ENCODE measurements at places on chromosomes 7 and 10.

- DNase-seq, result no peak
Measured at GRCh38 chr7:80942261-80943041, 23.6 kb upstream of the SEMA3C start.

- no peak for DNase-seq
Measured at GRCh38 chr7:27750316-27750715, 10.4 kb downstream of the TAX1BP1 start.

DNA sequence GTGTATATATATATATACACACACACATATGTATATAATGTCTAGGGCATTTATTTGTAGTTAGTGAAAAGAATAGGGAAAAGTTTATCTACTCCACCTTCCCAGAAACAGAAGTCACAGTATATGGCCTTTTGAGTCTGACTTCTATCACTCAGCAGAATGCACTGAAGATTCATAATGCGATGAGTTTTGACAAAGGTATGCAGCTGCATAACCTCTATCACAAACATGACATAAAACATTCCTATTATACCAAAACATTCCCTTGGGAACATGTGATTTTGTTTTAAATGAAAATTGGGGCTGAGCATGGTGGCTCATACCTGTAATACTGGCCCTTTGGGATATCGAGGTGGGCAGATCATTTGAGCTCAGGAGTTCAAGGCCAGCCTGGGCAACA, 137.3 kb upstream of the EEPD1 start:
- no peak for DNase-seq

GRCh38 chr10:8229153-8229552, 174.7 kb downstream of the GATA3 start:
- DNase-seq, result no peak

GRCh38 chr10:13492493-13493180, 36.2 kb downstream of the BEND7 start:
- no peak for DNase-seq

DNA sequence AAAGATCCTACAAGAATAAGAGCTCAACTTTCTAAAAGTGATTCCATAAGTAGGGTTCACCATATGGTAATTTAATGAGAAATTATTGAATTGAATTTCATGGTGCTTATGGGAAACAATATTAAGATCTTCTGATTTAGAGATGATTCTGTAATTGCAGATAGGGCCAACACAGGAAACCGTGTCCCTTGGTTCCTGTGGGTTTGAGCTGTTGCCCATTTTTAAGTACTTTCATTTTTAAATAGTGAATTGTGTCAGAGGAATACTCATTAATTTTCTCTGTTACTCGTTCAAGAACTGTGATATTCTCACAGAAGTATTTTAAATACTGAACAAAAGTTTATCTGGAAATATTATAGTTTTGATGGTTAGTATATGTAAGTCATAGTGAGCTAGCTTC, 129.2 kb downstream of the SRI start:
- DNase-seq, result peak; percentile 36

- DNase-seq, result no peak
Measured at GRCh38 chr7:125966278-125967048, 1036.8 kb upstream of the POT1 start.

DNA sequence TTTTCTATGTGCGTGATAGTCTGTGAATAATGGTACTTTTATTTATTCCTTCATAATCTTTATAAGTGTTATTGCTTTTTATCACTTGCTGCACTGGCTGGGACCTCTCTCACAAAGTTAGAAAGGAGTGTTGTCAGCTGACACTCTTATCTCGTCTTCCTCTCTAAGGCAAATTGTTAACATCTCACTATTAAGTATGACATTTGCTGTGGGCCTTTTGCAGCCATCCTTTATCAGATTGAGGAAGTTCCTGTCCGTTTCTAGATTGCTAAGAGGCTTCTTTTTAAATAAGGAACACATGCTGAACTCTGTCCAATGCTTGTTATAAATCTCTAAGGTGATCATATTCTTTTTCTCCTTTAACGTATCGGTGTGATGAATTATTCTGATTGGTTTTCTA, 27.4 kb upstream of the DIP2C start:
- peak; percentile 64 for DNase-seq

GRCh38 chr10:68471586-68472408, at the start of gene DNA2:
Gene DNA2, minus strand, starts transcription at chr10:68471973. Its CDS starts 109 bp downstream, at chr10:68471864.
- peak; percentile 93 for DNase-seq

DNA sequence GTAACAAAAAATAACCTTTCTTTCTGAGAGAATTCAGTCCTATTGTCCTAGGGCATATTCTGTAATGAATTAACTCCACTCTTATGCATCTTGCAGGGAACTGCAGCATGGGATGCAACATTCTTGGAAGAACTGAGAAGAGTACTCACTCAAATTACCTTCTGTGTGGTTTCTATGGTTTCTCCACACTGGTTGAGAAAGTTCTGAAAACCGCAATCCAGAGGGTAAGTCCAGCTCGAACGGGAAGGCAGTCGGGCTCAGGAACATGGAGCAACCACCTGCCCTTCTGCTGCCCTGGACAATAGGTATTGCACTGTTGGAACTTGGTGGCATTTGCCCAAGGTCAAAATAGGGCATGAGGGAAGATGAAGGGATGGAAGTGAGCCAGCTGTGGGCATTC, 59.6 kb upstream of the CDK13 start:
- no peak for DNase-seq

- DNase-seq, result no peak
Measured at GRCh38 chr7:122965306-122965705, 30.2 kb downstream of the TAS2R16 start.

GRCh38 chr10:13390604-13391522, 42.8 kb upstream of the SEPHS1 start:
- DNase-seq, result peak; percentile 26

GRCh38 chr10:129090618-129091366, 376.2 kb upstream of the MGMT start:
- DNase-seq, result no peak

- DNase-seq, result no peak
Measured at GRCh38 chr7:3951316-3952055, 650.4 kb downstream of the SDK1 start.

DNA sequence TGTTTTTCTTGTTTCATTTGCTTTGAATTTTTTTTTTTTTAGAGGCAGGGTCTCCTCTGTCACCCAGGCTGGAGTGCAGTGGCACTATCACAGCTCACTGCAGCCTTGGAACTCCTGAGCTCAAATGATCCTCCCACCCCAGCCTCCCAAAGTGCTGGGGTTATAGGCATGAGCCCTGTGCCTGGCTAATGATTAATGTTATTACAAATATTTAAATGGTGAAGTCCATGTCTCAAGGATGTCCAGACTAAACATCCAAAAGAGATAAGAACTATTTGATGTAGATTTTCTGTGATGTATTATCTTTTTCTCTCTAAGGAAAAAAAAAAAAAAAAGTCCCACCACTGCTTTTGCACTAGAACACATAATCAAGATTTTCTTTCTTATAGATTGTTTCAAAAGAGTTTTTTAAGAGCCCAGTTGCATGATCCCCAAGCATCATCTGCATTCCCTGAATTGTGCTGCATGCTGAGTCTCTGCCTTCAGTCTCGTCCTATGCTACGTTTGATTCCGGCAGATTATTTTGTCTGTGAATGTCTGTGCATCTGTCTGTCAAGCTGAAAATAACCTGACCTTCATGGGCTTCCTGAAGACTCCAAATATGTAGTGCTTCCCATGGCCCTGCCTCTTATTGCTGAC, 33.4 kb downstream of the MACROH2A2 start:
- no peak for DNase-seq

GRCh38 chr7:2231992-2232765, 566 bp downstream of the MAD1L1 start:
- no peak for DNase-seq

DNA sequence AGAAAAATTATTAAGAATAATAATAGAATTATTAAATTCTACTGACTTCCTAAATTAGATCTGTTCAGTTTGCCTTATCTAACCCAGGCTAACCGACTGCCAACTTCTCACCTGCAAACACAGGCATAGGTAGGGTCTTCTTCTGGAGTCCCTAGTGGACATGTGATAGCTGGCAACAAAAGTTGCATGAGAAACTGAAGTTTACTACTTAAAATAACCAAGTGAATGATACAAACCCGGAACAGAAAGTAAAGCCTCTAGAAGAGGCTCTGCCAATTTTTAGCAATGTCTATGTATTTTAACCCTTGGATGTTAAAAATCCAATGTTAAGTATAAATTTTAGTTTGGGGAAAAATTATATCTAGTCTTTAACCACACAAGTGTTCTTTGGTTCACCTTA, 37.6 kb downstream of the NDUFB2 start:
- DNase-seq, result no peak

GRCh38 chr7:138546064-138546619, 86.1 kb downstream of the TRIM24 start:
- no peak for DNase-seq

DNA sequence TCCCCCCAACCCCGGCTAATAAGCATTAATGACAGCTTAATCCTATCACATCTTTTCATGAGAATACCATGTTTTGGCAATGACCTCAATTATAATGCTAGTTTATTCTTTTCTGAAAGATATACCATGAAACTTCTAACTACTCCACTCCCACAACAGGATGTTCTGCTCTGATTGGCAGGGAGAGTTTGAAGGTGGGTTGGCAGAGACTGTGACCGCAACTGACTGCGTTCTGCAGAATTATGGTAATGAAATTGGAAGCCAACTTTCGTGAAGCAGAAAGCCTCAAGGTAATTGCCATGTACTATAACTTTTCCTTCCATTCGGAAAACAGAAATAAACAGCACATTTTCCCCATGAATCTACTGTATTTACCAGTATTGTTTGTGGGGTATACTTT, 288.2 kb upstream of the SEMA3D start:
- no peak for DNase-seq

GRCh38 chr7:24779283-24779655, 22.0 kb upstream of the GSDME start:
- no peak for DNase-seq

- no peak for DNase-seq
Measured at GRCh38 chr10:98684019-98684899, 237.5 kb upstream of the HPS1 start.

DNA sequence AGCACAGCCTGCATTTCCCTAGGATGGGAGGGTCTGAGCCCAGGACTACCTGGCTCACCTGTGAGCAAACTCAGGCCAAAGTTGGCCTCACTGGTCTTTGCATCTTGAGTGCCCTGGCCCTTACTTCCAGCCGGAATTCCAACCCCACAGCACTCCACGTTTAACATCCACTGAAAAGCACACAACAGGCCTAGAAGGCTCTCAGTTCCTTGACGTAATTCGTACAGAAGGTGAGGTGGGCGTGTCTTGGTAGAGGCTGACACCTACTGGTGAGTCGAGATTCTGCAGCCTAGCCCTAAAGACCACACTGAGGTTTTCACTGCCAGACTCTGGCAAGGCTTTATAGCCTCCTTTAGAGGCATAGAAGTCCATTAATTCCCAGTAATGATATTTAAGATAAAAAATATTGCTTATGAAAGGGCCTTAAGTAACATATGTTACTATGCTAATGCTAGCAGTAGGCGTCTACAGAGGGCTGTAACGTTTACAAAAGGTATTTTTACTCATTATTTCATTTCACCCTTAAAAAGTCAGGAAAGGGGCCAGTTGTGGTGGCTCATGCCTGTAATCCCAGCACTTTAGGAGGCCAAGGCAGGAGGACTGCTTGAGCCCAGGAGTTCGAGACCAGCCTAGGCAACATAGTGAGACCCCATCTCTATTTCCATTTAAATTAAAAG, 95.8 kb downstream of the HIP1 start:
- peak; percentile 93 for DNase-seq

All from Kasumi-1 (cell line).